IPS-NIHi11 (cell line): ENCODE measurements at places on chromosomes 4 and X.

GRCh38 chr4:127188847-127189246 lies 443.9 kb upstream of the INTU start:
- no peak for DNase-seq

DNA sequence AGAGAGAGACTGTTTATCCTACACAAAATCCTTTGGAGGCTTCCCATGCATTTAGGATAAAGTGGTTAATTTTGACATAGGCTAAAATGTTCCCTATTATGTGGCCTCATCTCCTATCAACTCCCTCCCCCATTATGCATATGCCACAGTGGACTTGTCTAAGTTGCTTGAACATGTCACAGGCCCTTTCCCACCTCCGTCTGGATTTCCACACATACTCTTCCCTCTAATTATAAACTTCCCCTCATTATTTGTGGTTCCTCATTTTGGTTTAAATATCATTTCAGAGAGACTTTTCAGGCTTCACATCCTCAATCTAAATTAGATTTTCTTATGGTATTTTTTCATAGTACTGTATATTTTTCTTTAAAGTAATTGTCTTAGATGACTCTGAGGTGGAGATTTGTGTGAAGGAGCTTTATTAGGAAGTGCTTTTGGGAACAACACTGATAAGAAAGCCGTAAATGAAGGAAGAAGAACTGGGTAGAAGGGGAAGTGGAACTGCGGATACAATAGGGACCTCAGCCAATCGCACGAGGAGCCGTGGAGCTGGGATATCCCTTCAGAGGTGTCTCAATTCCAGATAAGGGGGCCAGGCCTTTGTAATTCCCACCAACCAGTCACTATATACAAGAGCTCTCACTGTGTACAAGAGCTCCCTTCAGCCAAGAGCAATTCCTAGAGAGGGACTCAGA lies 7.9 kb downstream of the C4orf17 start:
- no peak for DNase-seq

DNA sequence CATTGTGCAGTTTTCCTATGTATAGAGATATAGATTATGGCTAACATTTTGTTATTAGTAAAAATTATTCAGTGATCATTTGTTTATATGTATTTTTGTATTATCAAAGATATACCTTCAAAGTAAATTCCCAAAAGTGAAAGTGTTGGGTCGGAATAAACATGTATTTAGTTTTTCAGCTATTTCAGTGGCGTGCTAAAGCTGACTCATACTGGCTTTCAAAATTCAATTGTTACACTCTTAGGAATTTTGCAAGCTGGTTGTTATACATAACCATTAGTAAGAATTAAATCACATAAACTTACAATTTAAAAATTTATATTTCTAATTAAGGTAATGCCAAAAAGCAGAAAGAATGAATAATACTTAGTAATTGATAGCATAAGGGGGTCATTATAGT lies 288.4 kb upstream of the NRK start:
- no peak for DNase-seq

GRCh38 chr4:179803857-179804256 lies 2361.6 kb upstream of the AGA start:
- no peak for DNase-seq

GRCh38 chr4:162920649-162921048 lies 246.0 kb downstream of the NAF1 start:
- no peak for DNase-seq

DNA sequence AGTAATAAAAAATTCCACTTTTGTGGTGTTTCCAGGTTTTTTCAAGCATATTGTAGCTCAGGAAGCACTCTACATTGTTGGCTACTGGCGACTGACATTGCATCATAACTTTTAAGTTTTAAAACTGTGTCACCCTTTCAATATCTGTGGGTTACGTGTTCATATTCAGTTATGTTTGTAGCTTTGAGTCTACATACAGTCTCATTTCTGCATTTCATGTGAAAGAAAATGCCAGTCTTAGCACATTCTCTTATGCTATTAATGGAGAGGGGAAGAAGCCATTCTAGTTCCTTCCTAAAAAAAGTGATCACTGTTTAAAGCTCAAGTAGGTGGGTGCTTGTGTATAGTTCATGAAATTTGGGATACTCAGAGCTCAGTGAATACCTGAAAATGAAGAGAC lies 38.1 kb downstream of the DIAPH2 start:
- no peak for DNase-seq

DNA sequence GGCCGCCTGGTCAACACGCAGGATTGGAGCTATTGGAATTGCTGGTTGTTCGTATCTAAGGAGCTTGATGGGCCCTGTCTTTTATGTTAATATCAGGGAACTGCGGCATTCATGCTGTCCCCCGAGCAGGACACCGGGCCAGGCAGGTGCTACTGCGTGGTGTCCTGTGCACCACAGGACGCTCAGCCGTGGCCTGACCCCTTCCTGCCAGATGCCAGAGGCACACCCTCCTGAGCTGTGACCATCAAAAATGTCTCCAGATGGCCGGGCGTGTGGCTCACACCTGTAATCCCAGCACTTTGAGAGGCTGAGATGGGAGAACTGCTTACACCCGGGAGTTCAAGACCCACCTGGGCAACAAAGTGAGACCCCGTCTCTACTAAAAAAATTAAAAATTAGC lies 32.1 kb downstream of the ABLIM2 start:
- no peak for DNase-seq

DNA sequence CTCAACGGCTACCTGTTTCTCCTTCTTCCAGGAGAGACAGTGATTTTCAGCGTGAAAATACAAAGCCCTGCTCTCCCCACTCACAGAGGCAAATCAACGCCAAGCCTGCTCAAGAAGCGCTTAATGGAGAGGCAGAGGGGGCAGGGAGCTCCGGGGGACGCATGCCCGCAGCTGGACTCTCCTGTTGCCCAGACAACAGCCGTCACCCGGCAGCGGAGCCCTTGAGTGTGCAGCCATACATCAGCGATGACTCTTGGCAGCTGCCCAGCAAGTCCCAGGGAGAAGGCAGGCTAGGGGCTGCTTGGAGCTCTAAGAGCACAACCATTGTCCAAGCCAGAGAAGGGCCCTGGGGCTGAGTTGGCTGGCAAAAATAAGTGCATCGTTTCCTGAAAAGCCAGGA lies 71.0 kb upstream of the AFAP1 start:
- DNase-seq, result peak; percentile 71

GRCh38 chr4:77959566-77960338 lies 97.1 kb downstream of the MRPL1 start:
- peak; percentile 42 for DNase-seq

DNA sequence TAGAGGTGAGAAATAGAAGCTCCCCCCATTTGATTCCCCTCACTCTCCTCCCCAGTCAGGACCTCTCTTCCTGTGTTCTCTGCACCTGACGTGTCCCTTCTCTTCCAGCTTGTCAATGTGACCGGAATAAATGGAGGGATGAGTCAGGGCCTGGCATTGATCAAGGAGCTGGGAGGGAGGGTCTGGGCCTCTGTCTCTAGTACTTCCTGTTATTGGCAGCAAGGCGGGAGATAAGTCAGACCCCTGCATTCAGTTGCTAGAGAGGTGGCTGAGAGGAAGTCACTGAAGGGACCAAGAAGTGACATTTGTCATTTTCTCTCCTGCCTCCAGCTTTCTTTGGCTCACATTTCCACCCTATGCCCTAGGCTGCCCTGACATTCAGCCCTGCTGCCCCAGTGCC lies 35.1 kb upstream of the ZNF41 start:
- no peak for DNase-seq

GRCh38 chr4:2395584-2395983 lies 22.9 kb downstream of the ZFYVE28 start:
- DNase-seq, result no peak

DNA sequence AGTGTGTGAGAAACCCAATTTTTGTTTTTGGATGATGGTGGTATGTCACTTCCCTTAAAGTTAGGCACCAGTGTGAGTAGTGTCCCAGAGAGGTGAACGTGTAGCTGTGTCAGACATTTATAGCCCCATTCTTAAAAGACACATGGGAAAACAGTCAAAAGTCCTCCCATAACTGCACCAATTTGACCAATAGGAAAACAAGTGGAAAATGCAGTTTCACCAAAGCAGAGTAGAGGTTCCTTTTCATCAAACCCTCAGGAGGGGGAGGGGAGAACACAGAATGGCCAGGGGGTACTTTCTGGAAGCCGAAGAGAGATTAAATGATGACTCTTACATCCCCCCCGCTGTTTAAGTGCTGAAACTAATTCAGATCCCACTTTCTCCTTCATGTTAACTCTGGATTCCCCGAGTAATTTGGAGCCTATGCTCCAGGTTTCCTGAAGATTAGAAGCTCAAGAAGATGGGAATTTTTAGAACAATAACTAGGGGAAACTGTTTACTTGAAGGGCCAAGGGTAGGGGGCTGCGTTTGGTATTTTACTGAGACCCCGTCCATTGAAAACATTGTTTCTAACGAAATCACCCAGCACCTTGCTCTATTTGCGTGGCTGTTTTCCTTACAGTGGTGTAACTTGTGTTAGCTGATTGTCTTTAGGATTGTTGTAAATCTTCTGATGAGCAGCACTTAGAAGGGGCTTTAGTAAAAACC lies 2.1 kb upstream of the LEF1 start:
- no peak for DNase-seq

DNA sequence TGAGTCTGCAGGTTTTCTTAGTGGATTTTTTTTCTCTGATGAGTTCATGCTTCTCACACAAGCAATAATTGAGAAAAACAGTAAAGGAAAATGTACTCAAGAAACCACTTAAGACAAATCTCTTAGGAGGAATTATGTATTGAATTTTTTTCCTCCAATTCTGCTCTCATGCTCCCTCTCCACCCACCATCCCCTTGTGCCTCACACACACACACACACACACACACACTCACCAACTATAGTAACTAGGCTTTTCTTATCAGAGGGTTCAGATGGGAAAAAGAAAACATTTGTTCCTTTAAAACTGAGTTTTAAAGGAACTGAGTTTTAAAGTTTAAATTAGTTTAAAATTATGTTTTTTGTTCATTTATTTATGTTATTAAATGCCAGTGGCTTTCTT lies 47.0 kb upstream of the ANXA10 start:
- DNase-seq, result no peak

- DNase-seq, result no peak
Measured at GRCh38 chr4:186416451-186417060, 138.8 kb downstream of the MTNR1A start.
